Forelimb muscle (tissue), 1 donor: ENCODE measurements at places on chromosomes 5 and 9. TPM values are rescaled to one million over a fixed set of nuclear protein-coding genes. Genes with fewer than 3 reads are reported as not detected.

Gene IRX1
- polyA plus RNA-seq: 0.28 TPM

Gene AGXT2
- polyA plus RNA-seq: not detected

DNA sequence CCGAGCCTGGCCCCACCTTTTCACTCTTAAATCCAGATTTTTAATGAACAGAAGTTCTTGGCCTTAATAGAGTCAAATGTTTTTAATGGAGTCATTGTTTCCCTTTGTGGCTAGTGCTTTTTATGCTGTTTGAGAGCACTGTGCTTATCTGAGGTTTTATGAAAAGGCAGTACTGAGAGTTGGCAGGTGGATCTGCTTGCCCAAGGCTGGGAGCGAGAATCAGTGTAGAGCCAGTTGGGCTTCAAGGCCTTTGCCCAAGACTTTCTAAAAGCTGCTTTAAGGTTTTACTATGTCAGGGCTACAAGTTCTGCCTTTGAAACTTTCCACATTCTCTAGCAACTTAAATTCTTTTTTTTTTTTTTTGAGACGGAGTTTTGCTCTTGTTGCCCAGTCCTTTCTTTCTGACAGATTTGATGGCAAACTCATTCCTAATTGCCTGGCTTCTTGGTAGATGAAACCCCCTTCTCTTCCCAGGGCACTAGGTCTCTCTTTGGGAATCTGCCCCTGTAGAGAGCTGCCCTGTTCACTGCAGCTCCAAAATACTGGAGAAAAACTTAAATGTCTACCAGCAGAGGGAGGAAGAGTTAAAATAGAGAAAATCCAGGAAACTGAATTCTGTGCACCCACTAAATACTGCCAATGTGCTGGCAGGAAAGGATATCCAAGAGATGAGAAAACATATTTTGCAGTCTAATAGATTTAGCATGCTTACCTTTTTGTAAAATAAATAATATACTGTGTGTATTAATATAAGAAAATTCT, 36.9 kb upstream of the CDK20 start:
- no peak for DNase-seq

- DNase-seq: no peak
Observed at GRCh38 chr5:177233206-177233605, 70.3 kb downstream of the RAB24 start.

DNA sequence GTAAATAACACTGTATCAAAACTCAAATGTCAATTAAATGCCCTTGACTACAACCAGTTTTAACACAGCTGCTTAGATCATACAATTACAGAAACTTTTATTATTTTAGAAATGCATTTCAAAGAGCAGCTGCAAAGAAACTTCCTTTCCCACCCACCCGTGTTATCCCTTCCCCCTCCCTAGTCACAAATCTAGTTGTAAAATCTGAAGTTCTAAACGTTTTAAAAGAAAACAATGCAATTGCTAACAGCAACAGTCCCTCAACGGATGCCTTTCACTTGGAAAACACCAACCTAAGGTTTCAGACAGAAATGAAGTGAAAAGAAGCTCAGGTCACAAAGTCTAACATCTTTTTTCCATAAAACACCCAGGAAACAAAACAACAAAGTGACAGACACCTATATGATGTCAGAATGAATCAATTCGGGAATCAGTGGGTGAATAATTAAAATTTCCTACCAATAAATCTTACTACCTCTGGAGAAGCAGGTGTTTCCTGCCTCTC, 100.3 kb downstream of the FBXW11 start:
- DNase-seq: no peak

- no peak for DNase-seq
Observed at GRCh38 chr5:17727098-17727497, 92.8 kb downstream of the TAF11L14 start.
